Astrocyte of the hippocampus (primary cell): ENCODE measurements at places on chromosomes 3 and 15.

GRCh38 chr3:53320697-53321096 is 26.6 kb downstream of the DCP1A start:
- no peak for DNase-seq

- DNase-seq: no peak
These were observed 18.3 kb upstream of the PROK2 start for GRCh38 chr3:71803248-71803647.

- DNase-seq: no peak
These were observed 15.3 kb upstream of the TBC1D21 start for GRCh38 chr15:73858062-73858461.

DNA sequence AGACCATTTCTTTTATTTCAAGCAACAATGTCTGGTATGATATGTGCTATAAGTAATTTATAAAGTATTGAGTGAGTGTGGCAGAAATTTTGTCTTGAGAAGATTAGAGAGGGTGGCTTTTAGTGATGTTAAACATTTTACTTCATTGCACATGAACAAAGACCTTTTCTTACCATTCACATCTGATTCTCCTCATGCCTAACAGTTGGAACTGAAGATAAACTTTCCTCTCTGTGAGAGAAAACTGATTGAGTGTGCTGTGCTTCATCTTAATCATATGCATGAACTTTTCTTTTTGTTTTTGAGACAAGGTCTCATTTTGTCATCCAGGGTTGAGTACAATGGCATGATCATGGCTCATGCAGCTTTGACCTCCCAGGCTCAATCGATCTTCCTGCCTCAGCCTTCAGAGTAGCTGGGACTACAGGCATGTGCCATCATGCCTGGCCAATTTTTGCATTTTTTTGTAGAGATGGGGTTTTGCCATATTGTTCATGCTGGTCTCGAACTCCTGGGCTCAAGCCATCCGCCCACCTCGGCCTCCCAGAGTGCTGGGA is 377.7 kb upstream of the GOLIM4 start:
- no peak for DNase-seq

GRCh38 chr15:31597466-31597865 is 270.8 kb downstream of the KLF13 start:
- DNase-seq: no peak

DNA sequence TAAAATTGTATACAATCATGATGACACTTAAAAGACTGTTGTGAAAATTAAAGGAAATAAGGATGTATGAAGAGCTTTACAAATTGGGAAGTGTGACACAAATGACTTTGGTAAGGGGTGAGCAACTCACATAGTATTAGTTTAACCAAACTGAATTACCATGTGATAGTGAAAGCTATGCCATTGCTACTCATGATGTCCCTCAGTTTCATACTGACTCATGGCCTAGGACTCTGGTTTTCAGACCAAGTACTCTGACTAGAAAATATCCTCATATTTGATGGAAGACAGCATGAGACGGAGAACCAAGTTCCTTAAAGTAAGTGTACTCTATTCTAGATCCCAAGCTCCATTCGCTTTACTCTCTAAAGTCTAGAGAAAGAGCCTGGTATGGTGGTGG is 203.2 kb upstream of the ICE2 start:
- peak; percentile 44 for DNase-seq

DNA sequence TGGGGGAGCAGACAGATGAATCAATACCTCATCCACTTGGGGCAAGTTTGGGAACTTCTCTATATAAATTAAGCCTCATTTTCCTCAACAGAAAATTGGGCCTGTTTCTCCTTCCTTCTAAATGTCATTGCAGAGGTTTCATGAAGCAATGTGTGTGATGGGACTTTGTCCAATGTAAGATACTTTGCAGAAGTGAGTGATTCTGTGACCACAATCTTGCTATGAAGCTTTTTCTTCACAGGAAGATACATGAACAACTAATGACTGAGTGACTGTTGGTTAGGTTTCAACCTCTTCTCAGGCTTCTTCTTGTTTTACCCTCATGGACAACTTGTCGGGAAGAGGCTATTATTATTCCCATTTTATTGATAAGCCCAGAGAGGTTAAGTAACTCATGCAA is 11.0 kb downstream of the TMEM45A start:
- DNase-seq: no peak

- no peak for DNase-seq
These were observed 1117.8 kb downstream of the IGSF11 start for GRCh38 chr3:117916839-117917238.

DNA sequence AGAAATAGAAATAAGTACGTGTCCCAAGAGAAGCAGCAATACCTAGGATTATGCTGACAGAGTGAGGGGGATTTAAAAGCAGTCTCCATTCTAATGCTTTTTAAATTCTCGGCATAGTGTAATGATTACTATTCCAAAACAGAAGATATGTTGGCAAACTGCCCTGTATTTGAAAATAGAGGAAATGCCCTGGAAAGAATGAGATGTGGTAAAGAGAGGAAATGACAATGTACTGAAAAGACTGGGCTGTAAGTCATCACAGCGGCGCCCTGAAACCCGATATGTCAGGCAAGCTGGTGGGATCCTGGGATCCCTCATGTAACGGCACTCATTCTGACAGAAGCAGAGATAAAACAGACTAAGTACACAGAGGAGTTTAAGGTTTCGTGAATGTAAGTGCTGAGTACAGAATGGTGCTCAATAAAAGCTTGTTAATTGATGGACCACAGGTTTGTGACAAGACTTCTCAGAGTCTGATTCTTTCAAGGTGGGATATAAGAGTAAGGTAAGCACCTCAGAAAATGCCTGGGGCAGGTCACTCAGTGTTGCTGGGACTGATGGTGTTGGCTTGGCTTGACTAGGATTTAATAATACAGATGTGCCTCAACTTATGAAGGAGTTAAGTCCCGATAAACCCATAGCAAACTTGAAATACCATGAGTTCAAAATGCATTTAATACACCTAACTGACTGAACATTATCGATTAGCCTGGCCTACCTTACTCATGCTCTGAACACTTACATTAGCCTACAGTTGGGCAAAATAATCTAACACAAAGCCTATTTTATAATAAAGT is 91.4 kb downstream of the NFKBIZ start:
- DNase-seq: peak; percentile 88

DNA sequence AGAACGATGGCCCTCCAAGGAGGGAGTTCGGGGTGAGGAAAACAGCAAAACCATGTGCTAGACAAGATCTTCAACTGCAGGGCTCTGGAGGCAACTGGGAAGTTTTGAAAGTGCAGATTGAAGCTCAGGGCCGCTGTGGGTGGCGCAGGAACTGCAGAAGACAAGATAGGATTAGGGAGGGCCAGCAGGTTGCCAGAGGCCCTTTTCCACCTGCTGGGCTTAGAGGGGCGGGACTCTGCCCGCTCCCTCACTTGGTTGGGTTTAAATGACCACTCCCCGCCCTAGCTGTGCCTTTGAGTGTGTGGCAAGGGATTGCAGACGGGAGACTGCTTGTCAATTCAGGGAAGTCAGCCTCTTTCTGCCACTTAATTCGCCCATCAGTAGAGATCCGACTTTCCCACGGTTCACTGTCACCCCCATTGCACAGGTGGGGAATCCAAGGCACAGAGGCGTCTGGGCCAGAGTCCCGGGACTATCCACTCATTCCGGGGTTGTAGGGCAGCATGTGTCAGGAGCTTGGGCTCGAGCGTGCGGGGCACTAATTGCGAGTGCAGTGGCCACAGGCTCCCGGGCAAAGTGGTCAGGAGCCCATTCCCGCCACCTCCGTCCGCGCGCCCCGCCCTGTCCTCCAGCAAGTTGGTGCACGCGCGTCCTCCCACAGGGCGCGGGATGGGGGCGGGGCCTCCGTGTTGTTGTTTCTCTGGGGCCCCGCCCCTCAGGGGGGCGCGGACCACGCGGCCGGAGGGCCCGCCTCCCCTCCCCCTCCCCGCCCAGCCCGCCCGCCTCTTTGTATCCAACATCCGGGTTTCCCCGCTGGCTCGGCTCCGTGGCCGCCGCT is at the start of gene ACVR2B:
Gene ACVR2B (plus strand): TSS at position 816 of the 838 bp plus-strand sequence. CDS start 433 bp downstream, outside the sequence.
- DNase-seq: peak; percentile 89

DNA sequence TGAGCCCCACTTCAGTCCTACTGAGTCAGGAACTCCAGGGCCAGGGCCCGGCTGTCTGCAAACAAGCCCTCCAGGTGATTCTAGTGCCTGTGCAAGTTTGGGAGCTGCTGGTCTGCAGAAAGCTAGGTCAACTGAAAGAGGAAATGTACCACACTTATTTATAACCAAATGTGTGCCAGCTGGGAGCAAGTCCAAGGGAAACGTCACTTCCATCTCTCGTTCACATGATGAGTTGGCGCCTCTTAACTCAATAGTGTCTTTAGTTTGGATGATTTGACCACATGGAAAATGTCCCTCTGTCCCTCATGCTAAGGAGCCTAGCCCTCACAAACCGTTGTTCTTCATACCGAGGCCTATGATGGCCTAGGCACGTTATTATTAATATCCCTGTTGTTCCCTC is 43.2 kb downstream of the GOLGA8S start:
- DNase-seq: no peak

DNA sequence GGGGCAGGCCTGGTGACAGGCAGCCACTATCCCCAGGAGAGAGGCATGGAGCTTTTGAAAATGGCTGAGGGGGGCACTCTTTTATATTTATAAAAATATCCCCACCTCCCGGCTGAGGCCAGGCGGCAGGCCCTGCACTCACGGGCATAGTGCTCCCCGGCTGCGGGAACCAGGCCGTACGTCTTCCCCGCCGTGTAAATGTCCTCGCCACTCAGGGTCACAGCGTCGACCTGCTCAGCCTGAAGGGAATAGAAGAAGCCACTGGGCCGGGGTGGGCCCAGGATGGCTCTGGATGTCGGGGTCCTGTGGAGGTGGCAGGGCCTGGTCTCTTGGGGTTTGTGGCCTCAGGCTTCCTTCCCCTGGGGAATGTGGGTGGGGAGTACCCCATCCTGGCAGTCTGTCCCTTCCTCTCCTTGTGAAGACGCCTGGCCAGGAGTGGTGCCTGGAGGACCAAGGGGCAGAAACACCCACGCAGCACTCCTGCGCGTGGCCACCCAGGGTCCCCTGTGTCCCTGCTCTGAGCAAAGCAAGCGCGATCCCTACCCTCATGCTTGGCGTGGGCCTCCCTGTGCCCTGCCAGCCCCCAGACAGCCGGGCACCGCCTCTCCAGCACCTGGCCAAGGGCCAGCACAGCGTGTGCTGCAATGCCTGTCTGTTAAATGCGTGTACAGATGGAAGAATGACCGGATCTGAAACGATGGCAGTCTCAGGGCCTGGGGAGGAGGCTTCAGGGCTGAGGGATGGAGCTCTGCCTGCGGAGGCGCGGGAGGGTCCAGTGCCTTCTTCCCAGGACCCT is 18.9 kb downstream of the MELTF start:
- peak; percentile 40 for DNase-seq

GRCh38 chr3:89032346-89033013 is 74.9 kb upstream of the EPHA3 start:
- DNase-seq: no peak

GRCh38 chr3:154936196-154936595 is 143.9 kb upstream of the MME start:
- DNase-seq: no peak

DNA sequence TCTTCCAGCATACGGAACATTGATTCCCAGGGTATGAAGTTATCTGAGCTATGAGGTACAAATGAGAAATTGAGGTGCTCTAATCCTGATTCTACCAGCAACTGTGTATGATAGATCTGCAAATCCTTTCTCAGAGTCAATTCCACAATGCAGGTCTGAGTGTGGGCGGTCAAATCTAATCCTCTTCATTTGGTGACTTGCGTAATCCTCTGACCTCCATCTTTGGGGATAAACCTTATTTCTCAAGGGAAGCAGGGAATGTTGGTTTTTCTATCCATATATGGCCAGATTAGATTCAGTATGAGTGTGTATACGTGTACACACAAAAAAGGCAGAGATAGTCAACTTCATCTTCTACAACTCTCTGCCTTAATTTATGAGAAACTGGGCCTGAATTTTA is 348.4 kb upstream of the IL12A start:
- DNase-seq: no peak

GRCh38 chr3:19250959-19251610 is 102.8 kb downstream of the KCNH8 start:
- DNase-seq: no peak

DNA sequence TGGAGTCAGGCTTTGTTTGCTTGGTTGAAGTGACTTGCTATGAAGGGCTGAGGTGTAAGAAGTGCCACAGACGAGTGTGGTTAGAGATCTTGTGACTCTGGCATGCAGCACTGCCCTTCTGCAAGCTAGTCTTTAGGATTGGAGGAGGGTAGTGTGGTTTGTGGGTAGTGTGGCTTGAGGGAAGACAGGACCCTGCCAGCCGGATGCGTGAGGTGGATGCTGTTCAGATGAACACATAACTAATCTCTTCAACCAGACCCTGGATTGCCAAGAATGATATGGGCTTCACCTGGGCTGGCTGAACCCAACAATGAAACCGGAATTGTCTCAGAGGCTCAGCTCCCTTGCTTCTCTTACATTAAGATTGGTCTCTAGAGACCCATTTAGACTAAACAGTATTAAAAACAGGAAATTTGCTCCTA is 32.7 kb downstream of the STARD9 start:
- peak; percentile 89 for DNase-seq

DNA sequence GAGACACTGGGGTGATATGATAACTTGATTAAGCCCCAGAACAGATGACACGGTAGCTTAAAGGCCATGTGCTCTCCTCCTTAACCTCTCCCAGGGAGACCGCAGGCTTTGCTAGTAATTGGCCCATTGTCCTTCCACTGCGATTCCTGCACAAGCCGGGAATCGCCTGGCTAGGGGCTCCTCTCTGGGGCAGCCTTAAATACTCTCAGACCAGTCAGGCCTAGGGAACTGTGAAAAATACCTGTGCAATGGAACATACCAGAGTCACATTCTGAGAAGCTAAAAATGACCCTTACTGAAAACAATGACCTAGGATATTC is 56.3 kb downstream of the CPN2 start:
- DNase-seq: no peak

- DNase-seq: no peak
These were observed 333.4 kb upstream of the TBC1D5 start for GRCh38 chr3:18075799-18076198.

GRCh38 chr15:63576441-63576840 is 20.7 kb upstream of the FBXL22 start:
- DNase-seq: no peak
